ENCODE measurements at places on chromosomes 3 and 15.

DNA sequence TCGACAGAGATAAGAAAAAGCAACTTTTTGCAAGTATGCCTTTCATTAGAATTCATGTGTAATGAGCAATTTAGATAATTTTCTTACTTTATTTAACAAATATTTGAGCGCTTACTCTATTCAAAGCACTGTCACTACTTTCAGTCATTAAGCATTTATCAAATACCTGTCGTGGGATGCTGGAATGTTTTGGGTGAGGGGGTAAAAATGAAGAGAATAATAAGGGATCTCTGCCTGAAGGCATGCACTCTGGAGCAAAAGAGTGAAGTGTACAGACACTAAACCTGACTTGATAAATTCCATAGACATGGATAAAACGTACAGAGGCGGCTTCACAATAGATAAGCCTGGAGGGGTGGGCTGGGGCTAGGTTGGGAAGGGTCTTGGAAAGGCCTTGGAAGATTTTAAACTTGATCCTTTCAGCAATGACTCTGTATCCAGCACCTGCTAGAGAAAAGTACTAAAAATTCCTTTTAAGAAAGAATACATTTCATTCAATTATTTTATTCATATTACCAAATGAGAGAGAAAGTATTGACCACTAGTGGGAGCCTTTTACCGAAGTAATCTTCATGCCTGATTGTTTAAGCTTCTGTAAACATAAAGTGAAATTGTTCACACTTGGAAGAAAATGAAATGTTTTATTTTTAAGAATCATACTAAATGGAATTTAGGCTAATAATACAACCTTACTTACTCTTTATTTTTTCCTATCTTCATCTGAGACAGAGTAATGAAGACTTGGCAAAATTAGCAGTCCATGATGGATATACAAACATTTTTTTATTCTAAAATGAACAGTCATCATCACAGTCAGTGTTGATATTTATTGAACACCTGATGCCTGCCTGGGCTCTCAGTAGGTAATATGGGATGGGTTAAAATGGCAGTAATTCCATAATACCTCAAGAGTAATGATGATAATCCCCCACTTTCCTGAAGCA lies 113.2 kb downstream of the PPP2R3A start:
- DNase-seq = no peak

DNA sequence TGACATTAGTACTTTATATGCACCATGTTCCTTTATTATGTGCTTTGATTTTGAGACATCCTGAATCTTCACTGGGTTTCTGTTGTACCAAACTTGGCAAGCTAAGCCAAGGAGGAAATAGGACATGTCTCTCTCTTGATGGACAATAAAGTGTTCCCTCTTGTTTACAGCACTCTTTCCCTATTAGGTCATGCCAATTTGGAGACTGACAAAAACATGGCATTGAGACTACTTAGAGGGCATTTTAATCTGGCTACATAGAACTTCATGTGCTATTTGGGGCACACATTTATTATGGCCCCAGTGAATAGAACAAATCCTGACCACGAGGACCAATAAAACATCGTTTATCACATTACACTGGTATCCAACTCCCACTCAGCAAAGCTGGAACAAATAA lies 85.3 kb upstream of the TNFSF10 start:
- DNase-seq = no peak

DNA sequence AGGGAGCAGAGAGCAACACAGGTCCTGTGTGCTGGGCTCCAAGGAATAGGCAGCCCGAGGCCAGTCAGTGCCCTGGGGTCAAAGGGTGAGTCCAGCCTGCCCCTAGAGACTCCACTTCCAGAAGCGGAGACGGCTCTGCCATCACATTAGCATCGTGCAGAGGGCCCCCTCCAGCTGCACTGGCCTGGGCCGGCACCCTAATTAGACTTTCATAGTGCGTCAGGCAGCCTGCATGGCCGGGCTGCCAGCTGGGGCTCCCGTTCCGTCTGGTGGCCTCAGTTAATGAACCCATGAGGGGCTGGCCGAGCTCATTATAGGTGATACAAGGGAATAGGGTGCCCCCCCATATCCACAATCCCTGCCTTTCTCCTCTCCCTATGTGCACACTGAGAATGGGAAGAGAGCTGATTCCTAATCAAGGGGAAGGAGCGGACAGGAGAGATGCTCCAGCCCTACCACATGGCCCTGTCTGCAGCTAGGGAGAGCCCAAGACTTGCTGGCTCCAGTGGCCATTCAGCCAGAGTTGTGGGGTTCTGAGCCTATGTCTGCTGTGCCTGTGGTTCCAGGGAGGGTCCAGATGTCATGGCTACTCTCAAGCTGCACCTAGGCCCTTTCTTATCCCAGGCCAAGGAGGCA lies 128.0 kb downstream of the SRGAP3 start:
- DNase-seq = no peak

DNA sequence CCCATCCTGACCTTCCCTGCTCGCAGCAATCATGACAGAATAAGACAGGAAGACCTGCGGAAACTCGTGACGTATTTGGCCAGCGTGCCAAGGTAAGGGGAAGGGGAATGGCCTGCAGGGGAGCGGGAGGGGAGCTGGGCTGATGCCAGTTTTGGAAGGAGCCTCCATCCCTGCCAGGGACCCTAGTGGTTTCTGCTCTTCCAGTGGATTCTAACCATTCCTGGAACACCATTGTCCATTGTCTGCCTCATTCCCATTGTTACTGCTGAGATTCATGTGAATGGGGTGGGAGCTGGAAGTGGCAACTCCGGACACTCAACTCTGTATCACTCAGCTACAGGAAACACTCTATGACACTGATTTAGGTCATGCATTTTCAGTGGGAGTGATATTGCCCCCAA lies 242.9 kb upstream of the ROPN1 start:
- DNase-seq = no peak

GRCh38 chr15:76057332-76058000 lies 2.3 kb upstream of the TMEM266 start:
- peak; percentile 26 for DNase-seq

DNA sequence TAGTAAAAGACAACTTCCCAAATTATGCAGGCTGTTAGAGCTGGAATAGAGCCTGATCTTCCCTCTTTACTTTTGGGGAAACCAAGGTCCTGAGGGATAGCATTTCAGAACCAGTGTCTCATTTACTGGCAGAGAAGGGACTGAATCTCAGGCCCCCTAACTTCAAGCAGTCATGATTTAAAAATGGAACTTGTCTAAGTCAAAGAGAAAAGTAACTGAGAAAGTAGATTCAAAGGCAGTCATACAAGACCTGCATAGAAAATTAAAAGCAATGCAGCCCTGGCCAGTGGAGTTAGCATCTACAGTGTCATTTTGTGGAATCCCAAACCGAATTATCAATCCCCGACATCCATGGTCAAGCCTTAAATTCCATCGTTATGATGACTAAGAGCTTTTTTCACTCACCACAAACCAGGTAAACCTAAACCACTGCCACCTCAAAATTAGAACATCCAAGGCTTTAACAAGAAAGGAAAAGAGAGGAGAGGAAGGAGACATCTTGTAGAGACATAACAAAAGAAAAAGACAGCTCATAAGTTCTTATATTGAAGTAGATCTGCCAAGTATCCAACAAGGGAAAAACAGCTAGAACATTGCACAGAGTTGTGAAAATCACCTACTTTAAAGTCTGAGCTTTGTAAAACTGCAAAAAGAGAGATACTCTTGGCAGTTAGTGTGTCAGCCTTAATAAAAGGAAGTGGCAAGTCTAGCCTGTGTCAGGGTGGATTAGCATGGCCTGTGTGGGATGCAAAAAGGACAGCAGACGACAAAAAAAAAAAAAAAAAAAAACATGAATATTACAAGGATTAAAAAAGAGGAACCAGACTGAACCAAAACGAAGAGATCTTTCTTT lies 54.1 kb upstream of the CCR2 start:
- DNase-seq = no peak

GRCh38 chr3:59531066-59531745 lies 481.4 kb upstream of the CFAP20DC start:
- no peak for DNase-seq

GRCh38 chr3:113070072-113070640 lies 79.4 kb downstream of the GTPBP8 start:
- DNase-seq = no peak

GRCh38 chr3:59517388-59517787 lies 467.6 kb upstream of the CFAP20DC start:
- no peak for DNase-seq

DNA sequence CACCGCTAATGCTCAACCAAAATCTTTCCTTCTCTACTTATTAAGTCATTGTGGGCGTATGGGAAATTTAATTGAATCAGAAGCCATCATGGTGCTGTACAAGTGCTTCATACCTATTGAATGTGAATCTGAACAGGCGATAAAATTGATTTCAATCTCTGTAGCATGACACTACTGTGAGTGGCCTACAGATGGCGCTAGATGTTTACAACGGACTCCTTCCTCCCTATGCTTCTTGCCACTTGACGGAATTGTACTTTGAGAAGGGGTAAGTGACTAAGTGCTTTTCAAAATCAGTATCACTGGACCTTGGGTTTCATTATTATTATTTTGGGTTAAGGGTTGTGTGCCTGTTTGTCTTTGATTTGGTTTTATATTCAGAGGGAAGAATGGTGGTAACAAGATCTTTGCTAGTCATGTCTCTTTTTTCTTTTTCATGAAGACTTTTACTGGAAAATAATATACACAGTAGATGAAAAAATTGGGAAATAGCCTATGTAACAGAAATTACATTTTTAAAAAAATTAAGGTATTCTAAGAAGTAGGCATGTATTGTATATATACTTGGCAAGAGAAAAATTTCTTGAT lies 35.4 kb downstream of the ACP3 start:
- DNase-seq = peak; percentile 49

DNA sequence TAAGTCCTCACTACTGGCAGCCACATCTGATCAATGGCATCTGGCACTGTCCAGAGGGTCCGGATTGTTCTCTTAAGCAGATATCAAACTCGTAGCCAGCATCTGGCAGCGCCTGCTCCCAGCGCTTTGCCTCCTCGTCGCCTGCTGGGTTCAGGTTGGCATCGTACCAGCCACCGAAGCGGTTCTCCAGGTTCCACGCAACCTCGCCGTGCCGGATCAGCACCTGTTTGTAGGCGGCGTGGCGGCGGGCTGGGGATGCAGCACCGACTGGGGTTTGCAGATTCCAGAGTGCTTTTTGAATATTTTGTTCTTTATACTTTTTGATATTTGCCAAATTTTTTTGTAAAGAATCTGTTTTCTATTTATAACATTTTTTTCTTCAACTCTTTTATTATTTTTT lies 111.6 kb downstream of the NR2F2 start:
- DNase-seq = no peak

DNA sequence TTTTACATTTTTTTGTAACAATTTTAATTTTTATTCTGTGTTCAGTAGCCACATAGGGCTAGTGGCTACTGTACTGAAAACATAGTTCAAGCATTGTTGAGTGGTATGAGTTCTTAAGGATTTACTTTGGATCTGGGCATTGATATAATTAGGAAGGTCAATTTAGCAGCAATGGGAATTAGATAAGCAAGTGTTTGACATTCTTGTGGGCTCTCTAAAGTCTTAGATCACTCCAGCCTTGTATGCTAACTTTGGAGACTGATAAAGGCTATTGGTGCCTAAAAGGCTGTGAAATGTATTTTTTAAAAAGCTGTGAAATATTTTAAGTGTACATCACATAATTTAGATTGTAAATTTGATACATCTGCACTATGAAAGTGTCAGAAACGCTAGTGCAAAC lies 2.5 kb upstream of the DNAJC13 start:
- no peak for DNase-seq

DNA sequence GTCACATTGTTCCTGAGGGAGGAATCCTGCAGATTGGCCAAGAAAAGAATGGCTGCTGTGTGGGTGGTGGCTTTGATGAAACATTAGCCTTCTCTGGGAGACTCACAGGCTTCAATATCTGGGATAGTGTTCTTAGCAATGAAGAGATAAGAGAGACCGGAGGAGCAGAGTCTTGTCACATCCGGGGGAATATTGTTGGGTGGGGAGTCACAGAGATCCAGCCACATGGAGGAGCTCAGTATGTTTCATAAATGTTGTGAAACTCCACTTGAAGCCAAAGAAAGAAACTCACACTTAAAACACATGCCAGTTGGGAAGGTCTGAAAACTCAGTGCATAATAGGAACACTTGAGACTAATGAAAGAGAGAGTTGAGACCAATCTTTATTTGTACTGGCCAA lies 6.1 kb downstream of the PTX3 start:
- no peak for DNase-seq

- DNase-seq = no peak
Measured at GRCh38 chr3:34533451-34533850, 735.0 kb downstream of the PDCD6IP start.
